A549 treated with CpdA at 1 μM for 4 hours (cell line): ENCODE measurements at places on chromosomes 3 and 15. TPM values are rescaled to one million over a fixed set of nuclear protein-coding genes. Genes with fewer than 3 reads are reported as not detected.

HTR3E gene
- not detected in 5 replicates for total RNA-seq

SLC12A1 gene
- total RNA-seq, result not detected in 5 replicates

GPR15 gene
- total RNA-seq, result not detected in 5 replicates

TMEM108 gene
- not detected in 5 replicates for total RNA-seq

KLHL40 gene
- not detected in 5 replicates for total RNA-seq

ZNF445 gene
- total RNA-seq, result 2.2 to 3.1 TPM (median 2.8 TPM) in 5 replicates

CPN2 gene
- total RNA-seq, result not detected in 5 replicates

FBXO40 gene
- not detected in 5 replicates for total RNA-seq

DNAH1 gene
- total RNA-seq, result 0.52 to 1.1 TPM (median 1.1 TPM) in 5 replicates

MESP1 gene
- 2.9 to 7.5 TPM (median 6.2 TPM) in 5 replicates for total RNA-seq

TEX9 gene
- total RNA-seq, result 3.5 to 6.1 TPM (median 4.6 TPM) in 5 replicates

CPA3 gene
- not detected in 5 replicates for total RNA-seq

GOLGA8G gene
- 0.02 TPM in 1 of 5 replicates, not detected in the others for total RNA-seq

UTS2B gene
- total RNA-seq, result 0.07 to 0.13 TPM in 2 of 5 replicates, not detected in the others
